Thoracic aorta (tissue), 2 donors: ENCODE measurements at places on chromosomes 2 and 18.

GRCh38 chr2:152284398-152284797 lies 50.6 kb upstream of the FMNL2 start:
- DNase-seq: no peak

DNA sequence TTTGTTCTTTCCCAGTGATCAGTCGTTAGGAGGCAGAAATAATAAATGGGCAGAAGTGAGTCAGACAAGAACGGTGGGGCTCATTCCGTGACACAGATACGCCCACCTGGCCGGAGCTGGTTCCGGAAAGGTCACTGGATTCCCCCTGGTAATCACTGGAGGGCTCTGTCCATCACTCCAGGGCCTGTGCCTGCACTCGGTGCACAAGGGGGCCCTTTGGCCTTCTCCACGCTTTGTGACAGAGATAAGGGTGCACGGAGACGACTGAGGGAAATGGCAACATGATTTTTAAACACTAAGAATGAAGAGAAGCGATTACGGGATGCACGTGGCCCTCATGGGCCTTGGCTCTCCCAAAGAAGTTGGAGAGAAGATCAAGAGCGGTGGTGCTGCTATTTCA lies 84.4 kb downstream of the PTGR3 start:
- no peak for DNase-seq

GRCh38 chr2:199228887-199229819 lies 228.6 kb downstream of the SATB2 start:
- DNase-seq: no peak

GRCh38 chr2:23387221-23387550 lies 2.2 kb downstream of the KLHL29 start:
- DNase-seq: no peak

DNA sequence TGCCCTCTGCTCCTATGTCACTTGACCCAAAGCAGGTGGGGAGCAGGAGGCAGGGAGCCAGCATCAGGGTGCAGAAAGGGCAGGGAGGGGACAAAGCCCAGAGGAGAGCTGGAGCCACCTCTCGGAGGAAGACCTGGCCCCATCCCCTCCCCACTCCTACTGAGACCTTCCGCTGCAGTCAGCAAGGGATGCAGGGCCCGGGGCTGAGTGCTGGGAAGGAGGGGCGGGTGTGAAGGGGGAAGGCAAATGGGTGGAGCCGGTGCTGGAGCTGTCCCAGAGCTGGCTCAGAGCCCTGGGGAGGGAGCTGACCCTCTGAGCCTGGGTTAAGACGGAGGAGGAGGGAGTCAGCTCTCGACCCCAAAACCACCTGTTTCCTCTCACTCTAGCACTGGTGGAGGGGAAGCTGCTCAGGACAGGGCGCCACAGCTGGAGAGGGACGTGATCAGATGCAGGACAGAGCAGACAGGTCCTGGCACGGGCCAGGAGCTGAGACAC lies 33.8 kb downstream of the HS1BP3 start:
- no peak for DNase-seq

DNA sequence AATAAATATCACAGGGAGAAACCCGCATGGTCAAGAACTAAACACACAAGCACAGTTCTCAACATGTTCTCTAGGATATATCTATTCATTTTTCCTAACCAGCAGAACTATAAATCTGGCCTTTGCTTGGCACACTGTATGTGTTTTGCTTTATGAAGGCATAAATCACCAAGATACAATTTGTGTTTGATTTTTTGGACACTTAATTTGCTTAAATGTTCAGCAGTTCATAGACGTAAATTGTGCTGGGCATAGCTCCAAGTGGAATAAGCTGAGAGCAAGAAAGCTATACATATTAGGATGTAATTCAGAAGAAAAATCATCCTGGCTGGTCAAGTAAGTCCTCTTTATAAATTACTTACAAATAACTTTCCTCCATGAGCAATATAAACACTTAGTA lies 341.5 kb upstream of the ATP5MC3 start:
- DNase-seq: no peak

- DNase-seq: no peak
These were observed 16.3 kb downstream of the DYSF start for GRCh38 chr2:71469403-71470398.

DNA sequence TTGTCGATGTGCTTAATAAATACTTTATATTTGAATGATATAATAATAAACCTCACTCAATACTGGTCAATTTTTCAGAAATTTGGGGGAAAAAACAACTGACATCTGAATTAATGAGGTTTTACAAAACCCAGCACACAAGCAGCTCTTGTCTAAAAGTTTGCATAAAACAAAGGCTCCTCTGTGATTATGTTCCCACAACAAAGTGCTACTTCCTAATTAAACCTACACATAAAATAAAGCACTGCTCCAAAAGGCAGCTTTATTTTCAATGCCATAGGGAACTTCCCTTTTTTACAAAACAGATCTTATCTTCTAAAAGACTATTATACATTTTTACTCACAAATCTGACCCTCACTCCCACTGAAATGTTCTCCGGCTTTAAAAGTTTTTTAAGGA lies 47.1 kb downstream of the LAMA1 start:
- DNase-seq: no peak

DNA sequence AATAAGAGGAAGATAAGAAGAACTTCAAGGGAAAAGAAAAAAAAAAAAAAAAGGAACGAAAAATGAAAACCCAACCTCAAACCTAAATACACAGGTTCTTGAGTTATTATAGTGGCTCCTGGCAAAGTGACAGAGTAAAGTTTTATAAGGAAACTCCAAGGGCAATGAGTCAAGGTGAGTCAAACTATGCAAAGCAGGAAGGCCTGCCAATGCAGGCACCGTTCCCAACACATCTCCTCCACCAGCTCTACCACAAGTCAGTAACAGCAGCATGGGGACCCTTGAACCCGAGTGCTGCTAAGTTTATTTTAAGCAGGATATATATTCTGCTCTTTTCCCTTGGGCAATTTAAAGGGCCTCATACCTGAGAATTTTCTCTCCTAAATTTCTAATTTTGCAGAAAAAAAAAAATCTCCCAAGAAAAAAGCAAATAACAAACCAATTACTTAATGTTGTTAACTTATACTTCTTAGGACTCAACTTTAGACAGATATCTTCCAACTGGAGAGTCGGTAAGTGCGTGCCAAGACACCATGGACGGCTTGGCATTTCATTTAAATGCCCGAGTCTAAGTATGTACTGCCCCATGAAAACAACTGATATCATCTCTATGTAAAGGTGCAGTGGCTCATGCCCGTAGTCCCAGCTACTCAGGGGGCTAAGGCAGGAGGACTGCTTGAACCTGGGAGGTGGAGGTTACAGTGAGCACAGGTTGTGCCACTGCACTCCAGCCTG lies 75.7 kb upstream of the TFCP2L1 start:
- peak; percentile 27 for DNase-seq

DNA sequence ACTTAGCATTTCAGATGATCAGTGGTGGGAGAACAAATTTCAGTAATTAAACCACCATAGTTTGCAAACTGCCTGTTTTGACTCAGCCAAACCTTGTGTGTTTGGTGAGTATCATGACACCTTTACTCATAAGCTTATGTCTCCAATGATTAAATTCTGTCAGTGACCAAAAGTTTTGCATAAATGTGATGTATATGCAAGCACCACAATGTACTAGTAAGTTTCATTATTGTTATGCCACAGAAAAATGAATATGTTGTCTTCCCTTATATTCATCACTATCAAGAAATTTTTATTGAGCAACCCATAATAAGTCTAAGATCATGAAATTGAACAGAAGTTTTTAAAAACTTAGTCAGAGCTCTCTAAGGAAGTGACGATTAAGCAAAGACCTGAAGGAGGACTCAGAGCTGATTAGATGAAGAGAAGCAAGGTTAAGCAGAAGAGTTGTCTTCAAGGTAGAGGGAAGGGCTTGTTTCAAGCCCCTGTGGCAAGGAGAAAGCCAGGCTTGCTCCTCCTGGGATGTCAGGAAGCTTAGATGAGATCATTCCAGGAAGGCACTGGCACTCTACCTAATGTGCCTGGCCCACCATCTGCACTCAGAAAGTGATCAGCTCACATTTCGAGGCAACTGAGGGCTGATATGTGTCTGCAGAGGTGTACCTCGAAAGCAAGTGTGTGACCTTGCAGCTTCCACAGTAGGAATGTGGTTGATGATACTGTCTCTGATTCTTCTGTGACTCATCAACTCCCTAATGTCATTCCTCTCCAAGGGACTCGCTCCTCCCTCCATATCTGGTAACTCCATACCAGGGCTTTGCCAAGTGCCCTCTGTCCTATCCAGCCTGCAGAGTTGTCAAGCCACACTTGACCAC lies 54.7 kb downstream of the KCTD18 start:
- no peak for DNase-seq

DNA sequence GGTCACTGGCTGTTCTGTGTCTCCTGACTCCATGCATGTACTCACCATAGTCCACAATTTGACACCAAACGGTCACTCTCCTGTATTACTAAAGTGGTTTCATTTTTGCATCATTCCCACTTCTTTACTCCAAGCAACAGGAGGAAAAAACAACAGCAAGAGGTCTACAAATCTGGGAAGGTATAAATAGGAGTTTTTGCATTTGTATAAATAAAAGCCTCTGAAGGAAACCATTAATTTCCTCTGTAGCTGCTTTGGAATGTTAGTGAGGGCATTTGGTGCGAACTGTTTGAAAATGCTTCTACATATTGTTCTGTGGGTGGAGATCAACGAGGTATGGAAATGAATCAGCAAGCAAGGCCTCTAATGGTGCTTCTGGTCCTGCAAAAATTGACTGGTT lies 148.5 kb upstream of the DLX2 start:
- no peak for DNase-seq

DNA sequence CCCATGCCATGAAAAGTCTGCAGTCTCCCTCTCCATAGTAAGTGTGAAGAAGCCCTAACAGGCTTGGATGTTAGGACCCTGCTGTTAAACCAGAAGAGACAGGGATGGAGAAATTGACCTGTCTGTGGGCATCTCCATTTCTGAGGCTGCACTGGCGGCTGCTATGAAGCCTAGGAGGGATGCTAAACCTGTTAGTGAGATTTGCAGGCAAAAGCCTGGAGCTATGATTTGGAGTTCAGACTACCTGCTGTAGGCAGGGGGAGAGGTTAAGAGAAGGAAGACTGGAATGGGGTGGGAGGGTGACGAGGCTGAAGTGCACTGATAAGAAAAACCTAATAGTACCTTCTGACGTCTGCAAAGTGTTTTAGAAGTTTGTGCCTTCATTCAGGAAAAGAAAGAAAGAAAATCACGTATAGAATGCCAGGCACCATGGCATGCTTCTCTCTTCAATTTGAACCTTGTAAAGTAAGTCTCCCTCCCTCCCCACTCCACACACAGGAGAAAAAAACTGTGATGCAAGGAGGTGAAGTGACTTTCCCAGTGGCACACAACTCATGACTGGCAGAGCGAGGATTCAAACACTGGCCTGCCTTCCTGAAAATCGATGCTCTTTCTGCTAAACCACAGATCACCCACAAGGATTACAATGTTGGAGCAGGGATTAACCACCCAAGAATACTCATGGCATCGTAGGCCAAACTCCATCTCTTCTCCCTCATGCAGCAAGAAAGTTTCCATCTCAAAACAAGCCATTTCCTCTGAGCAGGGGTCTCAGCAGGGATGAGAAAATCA lies 98.5 kb upstream of the PKDCC start:
- no peak for DNase-seq

DNA sequence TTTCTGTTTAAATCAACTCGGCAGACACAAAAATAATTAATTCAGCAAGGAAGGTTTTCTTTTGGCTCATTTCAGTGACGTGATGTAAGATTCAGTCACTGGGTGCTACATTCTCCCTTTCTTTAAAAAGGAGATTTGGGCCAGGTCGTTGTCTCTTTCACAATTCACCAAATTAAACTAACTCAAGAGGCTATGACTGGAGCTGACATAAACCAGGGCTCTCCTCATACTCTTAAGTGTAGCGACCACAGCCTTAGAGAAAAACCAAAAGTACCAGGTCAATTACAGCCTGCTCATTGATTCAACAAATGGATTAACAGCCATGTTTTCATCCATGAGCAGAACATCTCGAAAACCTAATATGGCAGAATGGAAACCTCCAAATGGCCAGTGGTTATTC lies 85.7 kb downstream of the PAX3 start:
- DNase-seq: no peak

- DNase-seq: no peak
These were observed 41.5 kb downstream of the MOGAT1 start for GRCh38 chr2:222713002-222713401.

- DNase-seq: no peak
These were observed 64.5 kb upstream of the RPE start for GRCh38 chr2:209937893-209938292.

GRCh38 chr2:54473851-54474250 lies 17.7 kb downstream of the SPTBN1 start:
- DNase-seq: no peak

GRCh38 chr18:9017167-9017904 lies 85.2 kb upstream of the NDUFV2 start:
- peak; percentile 35 for DNase-seq

DNA sequence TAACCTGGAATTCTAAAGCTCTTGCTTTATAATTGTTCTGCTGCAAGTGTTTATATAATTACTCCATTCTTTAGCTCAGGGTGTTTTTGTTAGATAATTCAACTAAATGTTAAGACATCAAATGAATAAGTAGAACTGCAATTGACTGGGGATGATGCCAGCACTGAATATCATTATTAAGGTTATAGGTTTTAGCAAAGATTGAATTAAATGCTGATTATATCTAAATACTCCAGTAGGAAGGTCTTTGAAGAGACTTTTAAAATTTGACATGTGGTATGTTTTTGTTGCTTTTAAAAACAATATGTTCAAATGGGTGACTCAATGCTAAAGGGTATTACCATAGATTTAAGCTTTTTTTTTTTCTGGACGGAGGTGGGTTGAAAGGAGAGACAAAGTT lies 170.1 kb upstream of the THUMPD2 start:
- DNase-seq: no peak

DNA sequence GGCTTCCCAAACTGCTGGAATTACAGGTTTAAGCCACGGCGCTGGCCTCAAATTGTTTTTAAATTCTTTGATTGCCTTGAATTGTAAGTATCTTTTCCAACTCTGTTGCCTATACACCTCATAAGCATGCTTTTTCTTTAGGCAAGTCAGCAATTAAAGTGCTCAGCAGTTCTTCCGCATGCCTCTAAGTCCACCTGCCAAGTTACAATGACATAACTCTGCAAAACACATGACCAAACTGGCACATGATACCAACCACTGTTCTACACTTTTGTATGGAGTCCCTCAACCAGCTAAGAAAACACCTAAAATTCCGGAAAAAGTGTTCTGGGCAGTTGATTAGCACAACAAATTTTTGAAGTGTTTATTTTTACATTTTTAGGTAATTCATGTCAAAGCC lies 5.1 kb downstream of the TXNL4A start:
- DNase-seq: no peak

DNA sequence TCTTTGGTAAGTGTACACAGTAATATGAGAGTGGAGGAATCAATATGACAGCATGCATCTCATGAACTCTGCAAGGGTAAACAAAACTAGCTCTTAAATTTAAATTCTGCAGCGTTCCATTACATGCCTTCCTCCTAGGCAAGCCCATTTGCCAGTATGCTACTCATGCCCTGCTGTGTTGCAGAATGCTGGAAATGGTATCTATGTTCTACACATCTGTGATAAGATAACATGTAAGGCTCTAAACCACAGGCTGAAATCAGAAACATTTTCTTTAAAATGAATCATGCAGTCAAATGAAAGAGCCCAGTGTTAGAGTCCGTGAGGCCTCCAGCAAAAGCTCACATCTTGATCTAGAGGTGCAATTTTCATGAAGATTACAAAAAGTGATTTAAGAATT lies 112.8 kb upstream of the FN1 start:
- no peak for DNase-seq
